ENCODE measurements at places on chromosomes 1 and 21.

DNA sequence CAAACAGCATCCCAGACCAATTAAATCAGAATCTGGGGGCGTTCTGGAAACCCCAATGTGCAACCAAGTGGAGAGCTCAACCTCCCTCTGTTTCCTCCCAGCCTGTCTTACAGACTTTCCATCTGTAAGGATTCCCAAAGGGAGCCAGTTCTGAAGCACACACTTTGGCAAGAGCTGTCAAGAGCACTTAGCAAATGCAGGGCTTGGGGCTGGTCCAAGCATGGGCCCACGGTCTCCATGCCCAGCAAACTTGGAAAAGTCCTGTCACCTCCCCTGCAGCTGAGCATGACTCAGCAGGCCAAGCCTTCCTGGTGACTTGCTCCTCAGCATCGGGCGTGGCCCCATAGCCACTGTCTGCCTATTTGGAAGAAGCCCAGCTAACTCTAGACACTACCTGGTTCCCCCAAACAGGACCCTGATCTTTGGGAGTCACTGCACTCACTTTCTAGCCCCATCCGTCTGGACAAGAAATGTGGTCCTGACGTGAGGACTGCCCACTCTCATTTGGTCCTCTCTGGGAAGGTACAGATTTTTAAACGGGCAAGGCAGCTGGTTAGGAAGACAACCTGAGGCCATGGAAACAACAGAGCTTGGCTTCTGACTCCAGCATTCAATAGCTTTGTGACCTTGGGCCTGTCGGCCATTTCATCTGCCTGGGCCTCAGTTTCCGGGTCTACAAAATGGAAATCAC, 16.9 kb downstream of the SLC2A1 start:
- peak; percentile 96 for DNase-seq

GRCh38 chr1:9009438-9010370, 16.5 kb downstream of the SLC2A7 start:
- peak; percentile 12 for DNase-seq

DNA sequence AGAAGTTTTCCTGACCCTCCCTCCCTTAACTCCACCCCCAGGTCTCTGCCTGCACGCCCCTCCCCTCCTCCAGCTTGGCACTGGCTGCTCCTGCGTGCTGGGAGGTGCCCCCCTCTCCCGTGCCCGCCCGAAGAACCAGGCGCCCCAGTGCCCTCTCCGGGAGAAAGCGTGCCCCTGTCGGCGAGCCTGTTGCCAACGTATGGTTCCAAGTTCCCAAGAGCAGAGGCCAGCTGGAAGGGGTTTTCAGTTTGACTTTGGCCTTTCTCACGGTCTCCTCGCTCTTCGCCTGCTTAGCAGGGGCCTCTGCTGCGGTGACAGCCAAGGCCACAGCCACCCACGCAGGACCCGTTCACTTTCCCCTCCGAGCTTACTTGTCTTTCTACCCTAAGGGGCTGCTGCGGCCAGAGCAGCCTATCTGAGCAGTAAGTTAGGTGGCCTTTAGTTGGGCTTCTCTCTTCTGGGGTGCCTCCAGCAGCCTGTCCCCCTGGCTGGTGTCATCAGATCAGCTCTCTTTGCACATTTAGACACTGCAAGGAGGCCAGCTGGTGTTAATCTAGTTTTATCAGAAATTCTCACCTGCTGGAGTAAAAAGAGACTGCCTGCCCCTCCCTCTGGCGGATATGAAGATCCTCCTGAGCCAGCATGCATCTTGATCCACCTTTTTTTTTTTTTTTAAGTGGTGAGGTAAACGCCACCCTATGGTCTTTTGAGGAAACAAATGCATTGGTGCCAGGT, 1.5 kb downstream of the STUM start:
- DNase-seq, result no peak

DNA sequence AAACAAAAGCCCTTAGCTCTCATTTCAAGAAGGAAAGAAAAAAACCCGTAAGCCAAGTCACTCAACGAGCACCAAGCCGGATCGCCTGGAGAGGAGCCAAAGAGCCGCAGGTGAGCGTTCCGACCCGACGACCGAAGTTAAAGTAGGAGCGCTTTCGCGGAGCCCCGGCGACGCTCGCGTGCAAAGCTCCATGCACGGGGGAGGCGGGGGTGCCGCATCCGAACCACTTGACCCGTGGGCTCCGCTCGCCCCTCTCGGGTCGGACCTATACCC, 382 bp downstream of the GPBP1L1 start:
- DNase-seq, result no peak

DNA sequence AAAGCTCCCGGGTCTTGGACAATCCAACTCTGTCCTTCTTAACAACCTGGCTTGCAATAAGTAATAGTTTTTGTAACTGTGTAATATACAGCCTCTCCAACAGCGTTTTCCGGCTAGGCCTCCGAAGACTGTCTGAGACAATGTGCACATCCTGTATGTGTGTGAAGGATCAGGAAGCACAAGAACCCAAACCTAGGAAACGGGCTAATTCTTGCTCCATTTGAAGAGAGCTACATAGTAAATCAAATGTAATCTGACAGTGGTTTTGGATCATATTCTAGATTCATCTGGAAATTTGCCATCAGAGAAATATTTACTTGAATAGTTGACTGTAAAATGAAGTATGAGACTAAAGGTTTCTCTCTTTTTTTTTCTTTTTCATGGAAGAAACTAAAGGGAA, 1.2 kb downstream of the GPR52 start:
- DNase-seq, result peak; percentile 4

- DNase-seq, result no peak
Observed at GRCh38 chr21:20720623-20721022, 277.6 kb upstream of the NCAM2 start.

DNA sequence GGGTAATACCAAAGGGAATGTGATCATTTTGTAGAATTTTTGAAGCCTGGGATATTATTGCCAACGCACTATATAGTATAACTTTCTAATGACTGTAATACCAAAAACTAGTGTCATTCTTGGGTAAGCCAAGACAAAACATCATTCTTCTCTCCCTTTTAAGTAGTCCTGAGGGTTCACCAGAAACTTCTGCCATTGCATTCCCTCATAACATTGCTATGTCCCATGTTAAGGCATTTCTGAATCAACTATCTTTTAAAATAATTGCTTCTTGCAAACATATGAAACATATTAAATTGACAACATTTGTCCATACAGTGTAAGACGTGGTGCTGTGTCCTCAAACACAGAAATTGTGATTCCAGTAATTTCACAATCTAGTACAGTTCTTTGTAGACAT, 29.9 kb upstream of the C1orf21 start:
- no peak for DNase-seq

DNA sequence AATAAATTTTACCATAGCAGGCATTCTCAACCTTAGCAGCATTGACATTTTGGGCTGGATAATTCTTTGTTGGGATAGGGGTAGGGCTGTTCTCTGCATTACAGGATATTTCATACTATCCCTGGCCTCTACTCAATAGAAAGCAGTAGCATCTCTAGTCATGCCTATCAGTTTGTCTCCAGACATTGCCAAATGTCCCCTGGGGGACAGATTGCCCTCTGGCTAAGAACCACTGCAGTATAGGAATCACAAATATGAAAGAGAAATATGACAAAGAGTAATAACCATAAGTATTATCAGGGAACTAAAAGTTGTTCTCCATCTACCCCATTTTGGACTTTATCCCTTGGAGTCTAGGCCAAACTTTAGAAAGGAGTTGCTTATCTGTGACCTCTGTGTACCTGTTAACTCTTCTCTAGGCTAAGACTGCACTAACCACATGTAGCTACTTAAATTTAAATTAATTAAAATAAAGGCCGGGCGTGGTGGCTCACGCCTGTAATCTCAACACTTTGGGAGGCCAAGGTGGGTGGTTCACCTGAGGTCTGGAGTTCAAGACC, 76.1 kb downstream of the AGO3 start:
- no peak for DNase-seq

DNA sequence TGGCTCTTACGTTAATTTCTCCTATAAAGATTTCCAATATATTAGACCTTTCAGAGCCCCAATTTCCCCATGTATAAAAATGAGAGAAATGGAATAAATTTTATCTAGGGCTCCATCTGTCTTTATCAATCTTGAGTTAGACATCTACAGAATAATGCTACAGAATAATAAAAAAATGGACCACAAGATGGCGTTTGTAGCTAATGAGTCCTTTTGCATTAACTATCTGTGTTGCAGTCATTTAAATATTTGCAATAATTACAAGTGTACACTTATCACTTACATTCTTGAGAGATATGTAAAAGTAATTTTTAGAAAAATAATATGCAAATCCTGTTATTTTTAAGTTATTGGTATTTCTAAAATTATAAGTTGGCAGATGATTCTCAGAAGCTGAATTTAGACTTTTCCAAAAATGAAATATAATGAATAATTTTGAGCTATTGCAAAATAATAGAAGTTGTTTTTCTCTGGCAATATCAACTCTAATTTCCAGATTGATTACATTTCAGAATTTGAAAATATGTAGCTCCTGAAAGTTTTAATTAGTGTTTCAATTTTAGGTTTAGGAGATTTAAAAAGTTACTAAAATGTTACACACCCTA, 87.7 kb downstream of the SNX7 start:
- peak; percentile 18 for DNase-seq

GRCh38 chr21:34796518-34797200, 127.9 kb downstream of the CLIC6 start:
- no peak for DNase-seq

DNA sequence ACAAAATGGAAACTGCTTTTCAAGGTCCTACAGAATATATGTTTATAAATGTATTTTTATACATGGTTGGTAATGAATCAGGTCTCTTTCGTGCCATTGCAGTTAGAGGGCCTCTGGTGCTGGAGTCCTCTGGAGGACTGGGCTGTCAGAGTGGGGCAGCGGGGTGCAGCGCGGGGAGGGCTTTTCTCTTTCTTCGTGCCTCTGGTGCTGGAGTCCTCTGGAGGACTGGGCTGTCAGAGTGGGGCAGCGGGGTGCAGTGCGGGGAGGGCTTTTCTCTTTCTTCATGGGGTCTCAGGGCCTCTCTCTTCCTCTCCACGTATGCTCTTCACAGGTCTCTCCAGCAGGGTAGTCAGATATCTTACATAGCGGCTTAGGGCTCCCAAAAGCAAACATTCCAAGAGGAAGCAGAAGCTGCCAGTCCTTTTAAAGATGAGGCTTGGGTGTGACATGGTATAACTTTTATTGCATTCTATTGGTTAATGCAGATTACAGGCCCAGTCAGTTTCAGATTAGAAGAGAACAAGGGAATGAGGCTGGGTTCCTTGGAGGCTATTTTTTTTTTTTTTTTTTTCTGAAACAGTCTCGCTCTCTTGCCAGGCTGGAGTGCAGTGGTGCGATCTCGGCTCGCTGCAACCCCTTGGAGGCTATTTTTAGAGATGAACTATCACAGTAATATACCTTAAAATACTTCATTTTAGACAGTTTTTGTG, 13.1 kb downstream of the SDCCAG8 start:
- no peak for DNase-seq

GRCh38 chr1:12387641-12388040, 157.8 kb downstream of the VPS13D start:
- peak; percentile 34 for DNase-seq

GRCh38 chr1:155847823-155848529, 9.0 kb downstream of the GON4L start:
- DNase-seq, result no peak

DNA sequence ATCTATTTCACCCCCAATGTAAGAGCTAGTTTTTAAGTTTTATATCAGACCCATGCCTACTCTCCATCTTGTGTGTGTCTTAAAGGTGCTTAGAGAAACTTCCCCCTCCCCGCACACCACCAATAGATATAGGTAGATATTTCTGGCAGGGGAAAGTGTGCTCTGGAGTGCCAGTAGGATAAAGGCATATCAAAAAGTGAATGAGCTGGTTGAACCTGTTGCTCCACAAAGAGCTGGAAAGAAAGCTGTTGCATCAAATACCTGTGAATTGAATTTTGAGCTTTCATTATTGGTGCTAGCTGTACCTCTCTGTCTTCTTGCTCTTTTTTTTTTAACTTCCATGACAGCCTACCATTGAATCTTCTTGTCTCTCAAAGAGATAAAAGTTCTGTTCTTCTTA, 32.8 kb downstream of the ARID1A start:
- DNase-seq, result no peak

GRCh38 chr1:82507011-82507410, 706.3 kb downstream of the ADGRL2 start:
- no peak for DNase-seq

DNA sequence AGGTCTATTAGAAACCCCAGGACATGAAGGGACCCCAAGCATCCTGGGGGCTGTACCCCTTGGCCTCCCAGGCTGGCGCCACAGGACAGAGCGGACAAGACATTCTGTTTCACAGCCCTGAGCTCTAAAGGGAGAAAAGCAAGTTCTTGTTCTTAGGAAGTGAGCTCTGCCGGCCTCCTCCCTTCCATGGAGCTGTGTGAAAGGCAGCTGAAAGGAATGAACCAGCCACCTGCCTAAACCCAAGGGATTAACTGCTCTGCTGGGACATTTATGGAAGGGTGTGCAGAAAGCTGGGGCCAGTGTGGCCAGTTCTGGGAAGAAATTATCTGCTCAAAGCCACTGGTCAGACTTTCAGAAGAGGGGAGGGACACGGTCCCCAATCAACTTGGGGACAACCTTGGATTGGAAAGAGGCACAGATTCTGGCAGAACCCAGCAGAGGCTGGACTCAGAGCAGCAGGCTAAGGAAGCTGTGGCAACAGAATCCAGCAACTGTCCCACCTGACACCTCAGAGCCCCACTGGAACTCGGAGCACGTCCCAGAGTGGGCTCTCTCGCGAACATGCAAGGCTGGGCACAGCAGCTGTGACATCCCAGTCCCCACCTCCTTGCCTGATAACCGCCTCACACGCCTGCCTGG, 2.1 kb downstream of the KLHL21 start:
- peak; percentile 31 for DNase-seq

- no peak for DNase-seq
Observed at GRCh38 chr21:24899138-24899537, 708.1 kb downstream of the MRPL39 start.

Data from AG10803 (cell line).